ENCODE measurements at places on chromosomes 12 and 14.

DNA sequence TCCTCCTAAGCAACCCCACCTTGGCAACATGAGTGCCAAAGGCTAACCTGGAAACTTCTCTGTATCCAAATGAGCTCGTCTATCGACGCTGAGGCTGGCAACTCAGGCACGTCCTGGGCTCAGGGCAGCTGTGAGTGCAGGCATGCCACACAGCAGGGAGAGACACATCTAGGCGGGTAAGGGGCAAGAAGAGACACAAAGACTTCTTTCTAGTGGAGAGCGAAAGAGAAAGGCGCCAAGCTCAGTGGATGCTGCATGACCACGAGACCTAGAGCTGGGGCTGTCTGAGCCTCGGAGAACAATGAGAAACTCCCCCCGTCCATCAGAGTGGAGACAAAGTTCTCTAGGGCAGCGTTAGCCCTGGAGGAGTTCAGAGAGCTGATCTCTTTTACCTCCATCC is 170.4 kb downstream of the CALM1 start:
- no peak for DNase-seq

- DNase-seq, result no peak
Observed at GRCh38 chr12:68190301-68190700, 30.8 kb upstream of the IFNG start.

GRCh38 chr12:68886636-68887572 is 46.1 kb downstream of the CPM start:
- no peak for DNase-seq

GRCh38 chr12:97482143-97482693 is 19.6 kb downstream of the RMST start:
- no peak for DNase-seq

- DNase-seq, result no peak
Observed at GRCh38 chr12:49970658-49971057, 2.1 kb upstream of the AQP6 start.

DNA sequence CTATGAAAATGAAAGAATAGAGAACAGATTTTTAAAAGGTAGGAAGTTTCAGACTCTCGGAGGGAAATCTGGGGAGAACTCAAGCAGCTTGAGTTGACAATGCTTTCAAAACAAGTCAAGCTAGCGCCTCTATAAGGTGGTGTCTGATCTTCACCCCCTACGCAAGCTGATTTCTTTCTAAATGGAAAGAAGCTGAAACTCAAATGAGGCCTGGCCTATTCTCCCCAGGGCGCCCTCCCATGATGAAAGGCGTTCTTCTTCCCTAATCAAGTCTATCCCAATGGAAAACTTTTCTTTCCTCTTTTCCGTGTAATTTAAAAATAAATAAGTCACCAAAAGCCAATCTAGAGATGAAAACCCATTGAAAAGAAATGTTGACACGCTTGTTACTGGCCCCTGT is 20.6 kb downstream of the PTHLH start:
- DNase-seq, result no peak

- no peak for DNase-seq
Observed at GRCh38 chr12:14611640-14612203, 44.0 kb upstream of the PLBD1 start.

- DNase-seq, result no peak
Observed at GRCh38 chr12:47774663-47775062, 1.6 kb downstream of the SLC48A1 start.

- DNase-seq, result no peak
Observed at GRCh38 chr14:66056268-66056907, 429.8 kb upstream of the CCDC196 start.

- no peak for DNase-seq
Observed at GRCh38 chr14:67934087-67934486, 114.5 kb downstream of the RAD51B start.

DNA sequence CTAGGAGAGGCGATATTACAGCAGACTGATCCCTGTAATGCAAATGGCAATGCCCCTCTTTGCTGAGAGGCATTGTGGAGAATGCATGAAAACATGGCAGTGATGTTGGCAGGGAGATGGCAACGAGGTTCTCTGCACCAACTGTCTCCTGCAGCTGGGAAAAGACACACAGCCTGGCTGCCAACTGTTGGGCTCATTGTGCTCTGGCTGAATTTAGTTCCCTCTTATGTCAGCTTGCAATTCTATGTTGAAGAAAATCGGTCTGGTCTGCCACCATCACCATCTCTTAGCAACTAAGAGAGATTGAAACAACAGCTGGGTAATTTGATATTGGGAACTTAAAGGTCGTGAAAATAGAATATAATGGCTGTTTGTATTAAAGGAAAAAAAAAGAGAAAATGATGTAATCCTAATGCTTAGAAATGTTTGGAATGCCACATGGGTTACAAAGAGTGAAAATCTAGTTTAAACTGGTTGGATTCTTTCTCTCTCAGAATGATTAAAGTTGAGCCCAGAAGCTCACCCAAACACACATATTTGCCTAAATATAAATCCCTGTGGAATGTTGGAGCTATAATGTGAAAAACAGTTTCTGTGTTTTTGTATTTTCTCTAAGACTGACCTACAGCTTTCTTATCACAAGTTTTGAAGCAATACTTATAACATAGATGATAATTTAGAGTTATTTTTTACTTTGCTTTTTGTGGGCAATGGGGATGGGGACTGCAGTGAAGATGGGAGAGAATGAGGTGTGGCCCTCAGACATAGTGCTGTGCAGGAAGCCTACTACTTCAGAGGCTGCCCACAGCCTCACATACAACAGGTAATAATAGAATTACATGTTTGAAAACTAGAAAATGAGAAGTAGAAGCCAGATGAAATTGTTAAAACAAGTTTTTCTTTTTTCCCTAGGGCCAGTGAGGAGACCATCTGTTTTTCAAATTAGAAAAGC is 143.7 kb downstream of the AKAP6 start:
- DNase-seq, result peak; percentile 57

DNA sequence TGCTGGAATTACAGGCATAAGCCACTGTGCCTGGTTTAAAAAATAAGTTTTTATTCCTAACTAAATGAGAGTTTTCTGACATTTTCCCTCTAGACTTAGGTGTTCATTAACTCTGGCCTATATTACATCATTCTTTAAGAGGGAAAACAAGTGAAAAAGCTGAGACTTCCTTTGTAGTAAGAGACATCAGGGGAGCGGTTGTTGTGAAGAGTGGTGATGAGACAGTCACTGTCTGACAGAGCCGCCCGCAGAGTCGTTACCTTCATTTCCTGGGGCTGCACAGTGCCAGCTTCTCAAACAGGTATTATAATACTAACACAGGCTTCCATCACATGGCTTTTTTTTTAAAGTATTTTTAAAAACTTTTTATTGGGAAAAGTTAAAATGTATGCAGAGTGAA is 19.7 kb upstream of the TDRD9 start:
- no peak for DNase-seq

DNA sequence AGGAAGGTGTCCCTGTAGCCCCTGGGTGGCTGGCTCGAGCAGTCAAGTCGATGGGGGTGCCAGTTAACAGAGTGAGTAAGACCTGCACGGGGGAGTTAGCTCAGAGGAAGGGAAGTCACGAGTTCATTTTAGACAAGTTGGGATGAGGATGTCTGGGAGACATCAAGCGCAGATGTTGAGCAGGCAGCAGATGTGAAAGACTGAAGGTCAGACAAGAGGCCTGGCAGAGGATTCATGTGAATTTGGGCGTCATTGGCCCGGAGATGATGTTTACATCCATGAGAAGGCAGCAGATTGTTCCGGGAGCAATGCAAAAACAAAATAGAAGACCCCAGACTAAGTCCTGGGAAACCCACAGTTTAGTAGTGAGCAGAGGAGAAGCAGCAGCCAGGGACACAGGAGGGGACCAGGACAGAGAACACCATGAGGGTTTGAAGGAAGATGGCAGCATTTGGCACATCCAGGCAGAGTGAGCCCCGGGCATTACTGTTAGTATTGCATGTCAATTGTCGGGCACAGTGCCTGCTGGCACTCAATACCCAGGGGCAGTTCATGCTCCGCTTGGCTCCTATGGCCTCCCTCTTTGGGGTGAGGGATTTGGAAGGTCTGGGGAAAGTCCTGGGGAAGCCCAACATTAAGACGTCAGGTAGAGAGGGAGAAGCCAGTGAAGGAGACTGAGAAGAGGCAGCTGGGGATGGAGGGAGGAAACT is 15.1 kb downstream of the LTBP2 start:
- DNase-seq, result no peak

GRCh38 chr14:54864526-54864925 is 38.1 kb downstream of the GCH1 start:
- DNase-seq, result no peak

DNA sequence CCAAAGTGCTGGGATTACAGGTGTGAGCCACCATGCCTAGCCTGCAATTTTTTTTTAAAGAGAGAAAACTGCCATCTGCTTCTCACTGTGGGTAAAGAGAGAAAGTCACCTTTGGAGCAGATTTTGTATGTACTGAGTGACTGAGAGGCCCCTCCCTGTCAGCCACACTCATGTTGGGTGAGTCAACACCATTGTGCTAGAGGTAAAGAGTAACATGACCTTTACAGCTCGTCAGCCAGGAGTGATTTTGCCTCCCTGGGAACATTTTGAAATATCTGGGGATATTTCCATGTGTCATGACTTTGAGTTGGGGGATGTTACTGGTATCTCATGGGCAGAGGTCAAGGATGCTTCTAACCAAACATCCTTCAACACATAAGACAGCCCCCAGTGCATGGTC is 115.2 kb downstream of the KSR2 start:
- DNase-seq, result no peak

GRCh38 chr14:104650981-104651875 is 38.2 kb upstream of the INF2 start:
- DNase-seq, result no peak

GRCh38 chr12:66735275-66735674 is 56.4 kb upstream of the GRIP1 start:
- no peak for DNase-seq

GRCh38 chr12:117119592-117120198 is 20.5 kb upstream of the TESC start:
- no peak for DNase-seq

- DNase-seq, result no peak
Observed at GRCh38 chr12:110262442-110263388, 18.3 kb upstream of the ATP2A2 start.

- no peak for DNase-seq
Observed at GRCh38 chr12:106722837-106723236, 51.6 kb upstream of the RIC8B start.

GRCh38 chr12:15364221-15365160 is 42.2 kb downstream of the PTPRO start:
- DNase-seq, result no peak

DNA sequence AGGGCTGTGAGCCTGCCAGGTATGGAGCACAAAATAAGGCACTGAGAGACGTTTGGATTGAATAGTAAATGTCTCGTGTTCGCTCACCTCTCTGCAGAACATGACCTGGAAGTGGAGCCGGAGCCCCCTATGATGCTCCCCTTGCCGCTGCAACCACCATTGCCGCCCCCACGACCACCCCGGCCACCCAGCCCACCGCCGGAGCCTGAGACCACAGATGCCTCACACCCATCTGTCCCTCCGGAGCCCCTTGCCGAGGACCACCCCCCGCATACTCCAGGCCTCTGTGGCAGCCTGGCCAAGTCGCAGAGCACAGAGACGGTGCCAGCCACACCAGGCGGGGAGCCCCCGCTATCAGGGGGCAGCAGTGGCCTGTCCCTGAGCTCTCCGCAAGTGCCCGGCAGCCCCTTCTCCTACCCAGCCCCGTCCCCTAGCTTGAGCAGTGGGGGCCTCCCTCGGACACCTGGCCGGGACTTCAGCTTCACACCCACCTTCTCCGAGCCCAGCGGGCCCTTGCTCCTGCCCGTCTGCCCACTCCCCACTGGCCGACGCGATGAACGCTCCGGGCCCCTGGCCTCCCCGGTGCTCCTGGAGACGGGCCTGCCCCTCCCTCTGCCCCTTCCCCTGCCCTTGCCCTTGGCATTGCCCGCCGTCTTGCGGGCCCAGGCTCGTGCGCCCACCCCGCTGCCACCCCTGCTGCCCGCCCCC is 18.7 kb downstream of the SETD1B start:
- no peak for DNase-seq

DNA sequence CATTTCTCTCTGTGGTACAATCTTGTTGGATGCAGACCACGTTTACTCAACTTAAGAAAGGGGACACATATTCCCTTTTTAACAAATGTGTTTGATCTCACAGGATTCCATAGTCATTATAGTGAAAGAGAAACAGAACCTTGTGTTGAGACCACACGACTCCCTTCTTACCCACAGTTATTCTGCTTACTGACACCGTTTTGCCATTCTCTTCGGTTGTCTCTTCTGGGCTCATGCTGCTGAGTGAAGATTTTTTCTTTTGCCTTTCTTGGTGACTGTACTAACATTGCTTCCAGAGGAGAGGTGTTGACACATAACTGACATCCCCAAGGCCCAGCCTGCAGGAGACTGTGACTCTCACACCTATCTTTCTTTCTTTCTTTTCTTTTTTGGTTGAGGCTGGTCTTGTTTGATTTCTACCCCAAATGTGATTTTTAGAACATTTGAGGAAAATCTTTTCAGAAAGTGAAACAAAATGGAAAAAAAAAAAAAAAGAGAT is 61.2 kb upstream of the OTOGL start:
- DNase-seq, result no peak

DNA sequence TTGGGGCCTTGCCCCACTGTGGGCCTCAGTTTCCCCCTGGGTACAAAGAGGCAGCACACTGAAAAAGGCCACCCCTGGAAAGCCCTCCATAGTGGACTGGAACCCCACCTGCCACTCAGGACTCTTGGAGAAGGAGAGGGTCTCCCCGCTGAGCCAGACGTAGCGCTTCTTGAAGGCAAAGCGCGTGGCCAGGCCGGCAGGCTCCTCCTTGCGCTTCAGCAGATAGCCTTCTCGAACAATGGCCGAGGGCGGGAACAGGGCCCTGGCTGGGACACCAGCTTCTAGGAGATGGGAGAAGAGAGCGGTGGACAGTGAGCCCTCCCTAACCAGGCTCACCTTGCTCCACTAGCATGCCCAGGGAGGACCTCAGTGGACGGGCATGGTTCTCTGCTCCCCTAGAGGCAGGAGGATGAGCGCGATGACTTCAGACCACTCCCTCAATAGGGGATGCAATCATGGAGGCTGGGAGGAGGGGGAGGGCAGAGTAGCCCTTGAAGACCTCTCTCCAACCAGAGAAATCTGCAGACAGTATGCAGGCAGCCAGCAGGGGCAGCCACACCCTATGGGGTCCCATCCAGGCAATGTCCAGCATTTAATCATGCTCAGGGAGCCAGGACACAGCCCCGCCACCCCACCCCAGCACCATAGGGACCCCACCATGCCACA is 29.8 kb downstream of the RASAL1 start:
- no peak for DNase-seq

All from C1 segment of cervical spinal cord (tissue), 14 donors.